ENCODE measurements at places on chromosomes 1 and 21. TPM values are rescaled to one million over a fixed set of nuclear protein-coding genes. Genes with fewer than 3 reads are reported as not detected.

DNA sequence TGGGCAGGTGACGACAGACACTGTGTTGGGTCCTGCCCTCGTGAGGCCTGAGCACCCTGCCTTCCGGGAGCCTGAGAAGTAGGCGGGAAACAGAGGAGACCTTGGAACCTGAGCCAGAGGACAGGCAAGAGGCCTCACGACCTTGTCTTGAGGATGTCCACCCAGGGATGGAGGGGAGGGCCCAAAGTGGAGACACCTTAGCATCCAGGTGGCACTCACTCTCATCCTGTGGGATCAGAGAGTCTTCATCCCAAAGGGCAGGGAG is 347.2 kb downstream of the NPHP4 start:
- no peaks in the 10 kb centered on the region for H3K36me3 ChIP-seq
- no peaks in the 10 kb centered on the region for H3K4me1 ChIP-seq
- H3K27me3 ChIP-seq = peaks cover 82% of the 10 kb centered on the region
- DNase-seq = no peak

DNA sequence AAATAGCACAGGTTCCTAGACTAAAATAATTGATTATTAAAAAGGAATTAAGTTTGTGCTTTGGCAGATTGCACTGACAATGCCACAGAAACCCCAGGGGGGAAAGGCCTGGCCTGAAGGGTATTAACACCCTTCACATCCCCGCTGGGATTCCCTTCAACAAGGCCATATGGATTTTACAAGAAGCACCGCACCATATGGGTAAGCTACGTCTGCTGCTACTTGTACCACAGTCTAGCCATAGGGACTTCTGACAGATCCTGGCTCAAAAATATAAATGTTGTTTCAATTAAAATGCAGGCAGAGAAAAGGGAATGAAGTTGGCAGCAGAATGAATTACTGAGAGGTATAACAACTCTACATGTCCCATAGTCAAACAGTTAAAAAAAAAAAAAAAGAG is 101.0 kb downstream of the DENND1B start:
- no peaks in the 10 kb centered on the region for H3K36me3 ChIP-seq
- H3K27ac ChIP-seq = no peak overlapping the region
- no peaks in the 10 kb centered on the region for H3K27me3 ChIP-seq

DNA sequence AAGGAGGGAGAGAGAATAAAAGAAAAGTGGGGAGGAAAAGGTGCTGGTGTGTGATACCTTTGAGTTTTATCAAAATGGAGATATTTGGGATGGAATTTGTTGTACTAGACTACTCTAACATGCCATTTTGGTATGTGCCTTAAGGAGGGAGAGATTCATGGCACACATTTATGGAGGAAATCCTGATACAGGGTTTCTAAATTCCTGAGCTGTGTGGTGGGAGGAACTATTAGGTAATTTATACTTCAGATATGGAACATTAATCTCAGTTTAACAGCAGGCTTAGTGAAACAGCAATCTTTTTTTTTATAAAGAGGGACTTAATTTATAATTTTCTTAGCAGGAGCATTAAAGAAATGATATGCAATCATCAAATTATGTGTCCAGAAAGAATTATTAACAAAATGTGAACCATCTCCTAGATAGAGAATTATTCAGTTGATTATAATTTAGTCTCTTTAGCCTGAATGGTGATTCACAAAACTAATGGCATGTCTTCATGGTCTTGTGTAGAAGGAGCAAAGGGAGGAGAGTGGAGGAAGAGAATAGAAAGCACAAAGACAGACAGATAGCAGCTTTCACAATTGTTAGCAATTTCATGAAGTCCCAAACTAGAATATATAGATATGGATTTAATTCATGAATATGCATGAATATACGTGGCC is 301.6 kb downstream of the HLX start:
- H3K27me3 ChIP-seq = no peaks in the 10 kb centered on the region
- H3K4me1 ChIP-seq = no peaks in the 10 kb centered on the region
- H3K36me3 ChIP-seq = no peaks in the 10 kb centered on the region
- DNase-seq = no peak

Gene CHRM3
- total RNA-seq = 0.36 TPM

Gene NUF2
- 1.0 TPM for total RNA-seq

GRCh38 chr1:110183642-110184167 is 26.4 kb upstream of the KCNC4 start:
- H3K4me1 ChIP-seq = peaks cover 39% of the 10 kb centered on the region
- H3K36me3 ChIP-seq = no peaks in the 10 kb centered on the region
- no peak overlapping the region for H3K4me3 ChIP-seq
- DNase-seq = no peak
- no peak overlapping the region for H3K27ac ChIP-seq

Gene CRYZ
- 35.3 TPM for total RNA-seq

Gene RNU1-3
- 6,072 TPM for total RNA-seq

GRCh38 chr1:201496296-201496690 is 10.6 kb downstream of the CSRP1 start:
- H3K4me3 ChIP-seq = peak overlapping the region; percentile 30
- no peaks in the 10 kb centered on the region for H3K27me3 ChIP-seq
- H3K36me3 ChIP-seq = peaks cover 10% of the 10 kb centered on the region
- DNase-seq = no peak
- peaks cover 98% of the 10 kb centered on the region for H3K4me1 ChIP-seq
